ENCODE measurements at places on chromosomes 7 and 10.

DNA sequence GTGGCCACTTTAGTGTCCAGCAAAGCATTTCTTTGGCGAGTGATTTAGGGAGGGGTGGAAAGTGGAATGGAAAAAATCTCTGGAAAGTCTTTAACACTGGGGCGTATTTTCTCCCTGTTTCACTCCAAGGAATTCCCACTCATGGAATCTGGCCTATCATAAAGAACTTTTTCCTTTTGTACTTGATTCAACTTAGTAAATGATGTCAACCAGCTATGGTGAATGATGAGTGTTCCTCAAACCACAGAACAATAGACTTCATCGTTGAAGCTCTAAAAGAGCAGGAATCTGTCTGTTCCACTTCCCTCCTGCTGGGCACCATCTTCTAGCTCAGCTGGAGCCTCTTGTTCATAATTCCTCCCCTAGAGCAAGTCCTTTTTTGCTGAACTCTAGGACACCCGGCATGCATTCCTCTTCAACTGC is 66.5 kb downstream of the EPDR1 start:
- DNase-seq: peak; percentile 57

- DNase-seq: peak; percentile 77
Observed at GRCh38 chr10:103295374-103296015, 18.6 kb downstream of the INA start.

DNA sequence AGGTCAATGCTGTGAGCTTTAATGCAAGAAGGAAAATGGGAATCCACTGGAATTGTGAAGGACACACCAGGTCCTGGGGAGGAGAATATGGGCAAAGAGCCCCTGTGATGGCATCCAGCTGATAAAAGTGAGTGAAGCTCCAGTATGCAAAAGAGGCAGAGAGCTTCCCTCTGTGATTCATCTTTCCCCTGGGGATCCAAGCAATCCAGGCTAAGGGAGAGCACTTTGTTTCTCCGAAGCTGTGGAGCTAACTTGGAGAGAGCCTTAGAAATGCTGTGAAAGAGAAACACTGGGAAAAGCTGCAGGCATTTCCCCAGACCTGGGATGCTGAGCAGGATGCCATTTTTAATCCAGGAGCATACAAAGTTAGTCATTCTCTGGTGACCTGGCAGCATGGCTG is 489.5 kb downstream of the SH2D4B start:
- no peak for DNase-seq

GRCh38 chr10:31759124-31759798 is 169.4 kb downstream of the ARHGAP12 start:
- peak; percentile 73 for DNase-seq

DNA sequence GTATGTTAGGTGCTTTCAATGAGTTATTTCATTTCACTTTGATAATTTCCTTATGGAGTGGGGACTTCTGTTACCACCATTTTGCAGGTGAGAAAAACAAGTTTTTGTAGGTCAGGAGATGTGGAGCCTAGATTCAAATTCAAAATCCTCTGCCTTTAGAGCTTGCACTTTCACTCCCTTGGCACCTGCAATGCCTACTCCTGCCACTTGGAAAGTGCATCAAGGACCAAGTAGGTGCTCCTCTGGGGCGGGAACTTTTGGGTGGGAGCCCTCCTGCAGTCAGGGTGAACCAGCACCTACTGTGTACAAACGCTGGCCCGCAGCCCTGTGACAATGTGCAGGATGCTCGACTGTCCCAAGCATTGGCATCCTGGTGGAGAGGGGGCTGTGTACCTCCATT is 199.0 kb downstream of the EMX2 start:
- no peak for DNase-seq

- DNase-seq: peak; percentile 40
Observed at GRCh38 chr7:37040330-37040729, 316.0 kb upstream of the AOAH start.

GRCh38 chr7:148505645-148506375 is 84.8 kb upstream of the C7orf33 start:
- no peak for DNase-seq

- DNase-seq: peak; percentile 61
Observed at GRCh38 chr7:81457852-81458522, 311.9 kb downstream of the HGF start.

DNA sequence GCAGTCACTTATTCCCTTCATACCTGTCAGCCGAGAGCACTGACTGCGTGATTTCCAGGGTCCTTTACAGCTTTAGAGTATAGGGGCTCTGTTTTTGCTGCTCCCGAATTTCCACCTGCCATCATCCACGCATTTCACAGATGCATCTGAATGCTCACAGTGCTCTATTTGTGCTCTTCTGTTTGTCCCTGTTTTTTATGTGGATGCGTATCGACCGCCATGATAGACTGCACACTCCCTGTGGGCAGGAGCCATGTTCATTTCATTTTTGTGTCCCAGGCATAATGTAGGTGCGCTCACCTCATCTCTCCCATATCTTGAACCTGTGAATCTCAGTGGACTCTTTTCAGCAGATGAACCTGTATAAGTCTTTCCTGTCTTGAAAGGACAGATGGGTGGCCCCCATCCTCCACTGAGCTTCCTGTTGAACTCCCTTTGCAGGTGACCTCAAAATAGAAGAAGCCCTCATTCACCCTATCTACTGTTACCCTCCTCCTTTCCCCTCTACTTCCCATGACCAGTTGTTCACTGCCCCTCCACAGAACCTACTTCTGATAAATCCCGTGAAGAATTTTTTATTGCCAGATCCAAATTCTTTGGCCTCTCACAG is 228.4 kb downstream of the CELF2 start:
- no peak for DNase-seq

GRCh38 chr10:106973288-106973687 is 191.2 kb downstream of the SORCS1 start:
- no peak for DNase-seq
